Stimulated activated CD4-positive, alpha-beta T cell treated with anti-CD3 and anti-CD28 coated beads, Interleukin-2, amount 100 ng/mL, for 48 hours (primary cell): ENCODE measurements at places on chromosomes 12 and 14.

DNA sequence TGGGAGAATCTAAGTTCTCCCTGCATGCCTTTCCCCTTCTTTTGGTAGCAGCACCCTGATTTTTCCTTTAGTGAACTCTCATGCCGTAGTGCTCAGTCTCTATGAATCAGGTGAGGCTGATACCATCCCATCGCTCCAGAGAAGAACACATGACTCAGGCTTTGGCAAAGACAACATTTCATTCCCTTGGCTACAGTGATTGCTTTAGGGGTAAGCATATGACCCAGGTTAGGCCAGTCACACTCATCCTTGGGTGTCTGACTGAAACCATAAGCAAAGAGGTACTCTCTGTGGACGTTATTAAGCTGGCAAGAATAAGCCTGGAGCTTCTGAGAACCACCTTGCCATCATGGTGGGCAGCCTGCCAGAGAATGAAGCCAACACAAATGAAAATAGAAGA is 141.8 kb downstream of the MYRFL start:
- no peak for DNase-seq

DNA sequence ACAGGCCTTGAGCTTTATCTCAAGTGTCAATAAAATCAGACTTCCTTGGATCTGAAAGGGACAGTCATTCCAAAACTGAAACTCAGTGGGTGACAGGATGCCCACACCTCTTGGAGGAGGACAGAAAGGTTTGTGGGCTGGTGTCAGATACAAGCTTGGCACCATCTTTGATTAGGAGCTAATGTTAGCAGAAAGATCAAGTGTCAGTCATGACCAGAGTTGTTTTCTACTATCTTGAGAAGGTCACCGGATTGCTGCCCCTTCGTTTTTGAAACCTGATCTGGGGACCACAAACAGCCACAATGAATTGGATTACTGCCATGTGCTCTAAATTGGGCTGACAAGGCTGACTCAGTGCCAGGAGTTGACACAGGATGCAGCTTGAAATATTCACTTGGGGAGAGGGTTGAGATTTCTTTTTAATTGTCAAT is 88.3 kb downstream of the OTOGL start:
- DNase-seq: no peak

DNA sequence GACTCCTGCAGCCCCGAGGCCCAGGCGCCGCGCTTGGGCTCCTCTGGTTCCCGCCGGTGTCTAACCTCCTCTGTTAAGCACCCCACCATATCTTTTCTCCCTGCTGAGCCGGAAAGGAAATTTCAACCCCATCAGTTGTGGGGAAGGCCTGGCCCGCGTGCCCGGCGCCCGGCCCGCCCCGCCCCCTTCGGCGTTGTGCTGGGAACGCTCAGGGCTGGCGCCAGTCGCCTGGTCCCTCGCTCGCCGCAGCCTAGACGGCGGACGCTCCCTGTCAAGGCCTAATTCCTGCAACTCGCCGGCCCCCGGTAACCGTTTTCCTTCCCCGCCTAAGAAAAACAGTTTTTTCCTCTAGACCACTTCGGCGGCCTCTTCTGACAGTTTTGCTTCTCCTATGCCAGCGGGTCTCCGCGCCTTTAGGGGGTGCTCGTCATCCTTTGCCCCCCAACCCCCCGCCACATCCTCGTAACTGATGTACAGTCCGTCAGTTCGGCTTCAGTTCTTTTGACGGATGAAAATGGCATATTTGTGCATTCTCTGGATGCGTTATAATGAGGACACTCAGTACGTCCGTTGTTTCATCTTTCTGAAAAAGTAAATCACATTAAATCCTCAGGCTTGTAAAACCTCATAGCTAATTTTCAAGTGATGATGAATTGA is 506 bp upstream of the NAP1L1 start:
- no peak for DNase-seq

DNA sequence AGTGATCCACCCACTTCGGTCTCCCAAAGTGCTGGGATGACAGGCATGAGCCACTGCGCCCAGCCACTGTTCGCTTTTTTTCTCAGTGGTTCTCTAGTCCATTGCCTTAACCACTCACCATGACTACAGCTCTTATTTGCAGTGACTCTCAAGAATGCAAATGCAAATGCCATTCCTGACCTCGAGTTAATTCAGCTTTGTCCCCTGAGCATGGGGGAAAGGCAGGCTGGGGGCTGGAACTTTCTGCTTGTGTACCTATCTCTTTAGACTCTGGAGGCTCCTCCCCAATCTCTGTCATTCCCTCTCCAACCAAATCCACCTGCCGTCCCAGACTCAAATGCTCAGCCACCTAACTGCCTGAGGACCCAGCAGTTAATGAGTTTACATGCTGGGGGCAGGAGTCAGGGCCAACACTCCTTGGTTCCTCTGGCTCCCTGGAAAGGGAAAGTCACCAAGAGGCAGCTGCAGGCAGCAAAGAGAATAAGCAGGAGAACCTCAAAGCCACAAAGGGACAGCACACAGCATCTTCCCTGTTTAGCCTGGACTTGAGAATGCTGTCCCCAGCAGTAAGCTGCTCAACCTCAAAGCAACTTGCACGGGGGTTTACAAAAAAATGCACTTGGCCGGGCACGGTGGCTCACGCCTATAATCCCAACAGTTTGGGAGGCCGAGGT is 5.3 kb upstream of the HNF1A start:
- DNase-seq: no peak

GRCh38 chr12:14774906-14775635 is 28.2 kb downstream of the WBP11 start:
- DNase-seq: no peak

DNA sequence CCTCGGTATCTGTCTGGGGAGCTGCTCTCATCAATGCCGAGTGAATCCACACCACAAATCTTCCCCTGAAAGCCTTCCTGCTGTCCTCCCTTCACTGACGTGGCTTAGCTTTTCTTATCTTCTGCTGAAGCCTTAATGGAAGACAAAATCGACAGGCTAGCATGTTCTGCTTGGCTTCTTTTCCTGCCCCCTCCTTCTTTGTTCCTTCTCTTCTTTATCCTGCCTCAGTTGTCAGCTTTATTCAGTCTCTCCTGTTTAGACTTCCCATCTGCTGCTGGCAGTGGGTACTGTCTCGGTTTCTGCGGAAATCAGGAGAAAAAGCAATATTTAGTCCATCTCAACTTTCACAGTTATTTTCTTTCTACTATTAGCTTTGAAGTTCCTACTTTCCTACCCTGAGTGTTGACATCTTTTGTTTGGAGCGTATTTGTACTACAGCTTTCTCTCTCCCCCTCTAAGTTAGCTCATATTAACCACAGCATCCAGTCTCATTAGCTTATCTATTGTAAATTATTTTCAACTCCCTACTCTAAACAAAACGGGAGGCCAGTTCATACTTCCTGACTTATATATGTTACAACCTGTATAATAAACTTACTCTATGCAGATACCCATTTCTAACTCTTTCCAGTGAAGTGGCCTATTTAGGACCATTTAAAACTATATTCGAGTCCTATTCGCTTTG is 226.0 kb downstream of the DACT1 start:
- no peak for DNase-seq

- DNase-seq: no peak
Measured at GRCh38 chr14:102675396-102675795, 82.9 kb downstream of the RCOR1 start.

- DNase-seq: no peak
Measured at GRCh38 chr12:53567961-53568808, 58.0 kb downstream of the ATF7 start.

DNA sequence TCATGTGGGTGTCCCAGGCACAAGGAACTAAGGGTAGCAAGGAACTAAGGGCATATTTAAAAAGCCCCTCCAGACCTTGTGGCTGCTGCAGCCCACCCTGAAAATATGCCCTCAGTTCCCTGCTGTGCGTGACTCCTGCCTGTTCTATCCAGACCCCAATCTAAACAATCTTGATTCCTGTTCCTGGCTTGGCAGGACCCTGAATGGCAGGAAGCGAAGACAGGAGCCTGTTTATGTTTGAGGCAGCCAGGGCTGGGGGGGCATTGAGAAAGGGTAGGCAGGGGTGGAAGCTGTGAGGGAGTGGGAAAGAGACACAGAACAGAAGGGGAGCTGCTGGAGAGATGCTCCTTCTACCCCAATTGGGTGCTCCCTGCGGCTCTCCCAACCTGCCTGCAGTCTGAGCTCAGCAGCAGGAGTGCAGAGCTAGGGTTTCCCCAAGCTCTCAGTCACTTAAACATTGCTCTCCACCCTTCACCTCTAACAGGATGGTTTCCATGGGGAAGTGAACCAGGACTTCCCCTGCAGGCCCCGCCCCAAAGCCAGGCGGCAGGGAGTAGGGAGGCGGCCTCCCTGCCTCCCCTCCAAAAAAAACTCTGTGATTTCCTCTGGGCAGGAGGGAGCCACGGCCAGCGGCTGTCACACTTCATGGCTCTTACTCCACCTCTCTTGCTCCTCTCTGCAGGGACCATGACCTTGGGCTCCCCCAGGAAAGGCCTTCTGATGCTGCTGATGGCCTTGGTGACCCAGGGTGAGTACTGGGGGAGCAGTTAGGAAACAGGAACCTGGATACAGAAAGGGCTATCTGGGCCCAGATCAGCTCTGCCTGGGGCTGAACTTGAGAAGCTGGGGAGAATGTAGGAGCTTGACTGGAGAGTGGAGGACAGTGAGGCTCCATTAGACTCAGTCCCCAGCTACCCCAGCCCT is 4.7 kb downstream of the ACVRL1 start:
- no peak for DNase-seq

DNA sequence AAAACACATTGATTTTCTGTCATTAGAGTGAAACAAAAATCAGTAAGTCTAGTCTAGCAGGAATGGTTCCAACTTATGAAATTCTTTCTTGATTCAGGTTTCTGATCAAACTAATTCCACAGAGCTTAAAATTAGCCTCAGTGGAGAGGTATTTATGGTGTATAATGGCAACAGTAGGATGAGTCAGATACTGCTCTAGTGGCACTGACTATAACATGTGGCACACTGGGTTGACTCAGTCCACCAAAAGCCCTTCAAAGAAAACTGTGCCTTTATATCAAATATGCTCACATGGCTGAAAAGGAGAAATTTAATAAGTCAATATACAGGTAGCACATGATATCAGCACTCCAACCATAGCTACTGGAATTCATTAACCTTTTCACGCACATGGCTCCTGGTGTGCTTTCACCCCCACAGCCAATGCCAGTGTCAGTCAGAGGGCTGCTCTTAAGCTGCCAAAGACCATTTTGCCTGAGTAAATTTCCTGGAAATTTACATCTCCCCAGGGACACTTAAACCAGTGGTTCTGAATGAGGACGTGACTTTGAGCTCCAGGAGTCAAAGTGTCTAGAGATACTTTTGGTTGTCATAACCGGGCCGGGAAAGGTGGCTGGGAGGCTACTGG is 21.7 kb upstream of the CATSPERB start:
- no peak for DNase-seq

- no peak for DNase-seq
Measured at GRCh38 chr14:104317975-104318557, 179.7 kb downstream of the KIF26A start.
